Fibroblast of mammary gland (primary cell): ENCODE measurements at places on chromosomes 1 and 21.

DNA sequence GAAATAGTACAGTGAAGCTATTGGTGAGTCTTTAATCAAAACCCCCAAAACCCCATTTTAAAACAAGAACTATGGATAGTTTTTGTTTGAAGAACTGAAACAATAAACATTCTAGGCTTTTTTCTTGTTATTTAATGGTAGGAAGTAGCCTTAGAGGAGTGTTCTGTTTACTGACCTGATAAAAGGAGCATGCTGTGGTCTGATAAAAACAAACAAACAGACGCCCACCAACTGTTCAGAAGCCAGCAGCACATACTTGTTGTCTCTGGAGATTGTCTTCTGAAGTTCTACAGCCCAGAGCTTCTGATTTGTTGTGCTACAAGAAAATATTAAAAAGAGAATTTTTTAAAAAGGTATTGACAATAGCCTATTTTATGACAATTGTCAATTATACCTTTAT, 54.1 kb upstream of the CFAP298 start:
- no peak for DNase-seq

- no peak for DNase-seq
Observed at GRCh38 chr1:10519016-10519417, 44.3 kb downstream of the PEX14 start.

DNA sequence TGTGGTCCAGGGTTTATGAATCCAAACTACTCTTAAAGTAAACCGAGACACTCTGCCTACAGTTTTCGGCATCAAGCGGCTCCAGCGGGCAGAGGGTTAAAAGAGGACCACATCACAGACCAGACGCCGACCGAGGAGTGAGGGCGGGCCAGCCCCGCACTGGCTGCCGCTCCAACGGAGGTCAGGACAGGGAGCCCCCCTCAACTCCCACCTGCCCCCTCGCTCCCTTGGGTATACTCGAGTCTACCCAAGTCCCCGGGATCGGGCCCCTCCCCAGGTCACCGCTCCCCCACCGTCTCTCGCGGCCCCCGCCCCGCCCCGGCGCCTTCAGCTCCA, 312 bp downstream of the ARNT start:
- DNase-seq, result peak; percentile 56

DNA sequence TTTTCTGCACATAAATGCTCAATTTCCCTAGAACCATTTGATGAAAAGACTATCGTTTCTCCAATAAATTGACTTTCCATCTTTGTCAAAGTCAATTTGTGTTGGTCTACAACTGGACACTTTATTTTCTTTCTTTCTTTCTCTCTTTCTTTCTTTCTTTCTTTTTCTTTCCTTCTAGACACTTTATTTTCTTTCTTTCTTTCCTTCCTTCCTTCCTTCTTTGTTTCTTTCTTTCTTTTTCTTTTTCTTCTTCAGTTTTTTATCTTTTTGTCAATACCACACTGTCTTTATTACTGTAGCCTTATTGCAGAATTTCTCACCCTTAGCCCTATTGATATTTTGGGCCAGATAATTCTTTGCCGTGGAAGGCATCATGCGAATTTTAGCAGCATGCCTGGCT, 73.5 kb downstream of the FASLG start:
- no peak for DNase-seq

DNA sequence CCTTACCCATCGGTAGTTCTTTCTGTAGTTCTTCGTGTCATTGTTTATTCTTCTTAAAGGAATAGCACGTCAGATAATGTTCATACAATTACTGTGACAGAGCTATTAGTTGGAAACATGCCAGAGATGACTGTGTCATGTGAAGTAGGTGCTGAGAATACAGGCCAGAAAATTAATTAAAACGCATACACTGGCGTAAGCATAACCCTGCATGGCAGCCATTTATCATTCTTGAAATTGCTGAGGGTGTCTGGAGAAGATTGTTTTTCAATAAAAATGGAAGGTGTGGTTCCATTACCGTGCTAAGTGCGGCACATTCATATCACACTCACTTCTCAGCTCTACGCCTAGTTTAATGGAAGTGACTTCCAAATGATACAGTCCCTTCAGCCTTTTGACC, 7.8 kb downstream of the ETS2 start:
- no peak for DNase-seq

- no peak for DNase-seq
Observed at GRCh38 chr21:38196036-38196435, 60.8 kb upstream of the KCNJ15 start.

- DNase-seq, result no peak
Observed at GRCh38 chr1:25817840-25818501, 1.8 kb upstream of the MTFR1L start.

DNA sequence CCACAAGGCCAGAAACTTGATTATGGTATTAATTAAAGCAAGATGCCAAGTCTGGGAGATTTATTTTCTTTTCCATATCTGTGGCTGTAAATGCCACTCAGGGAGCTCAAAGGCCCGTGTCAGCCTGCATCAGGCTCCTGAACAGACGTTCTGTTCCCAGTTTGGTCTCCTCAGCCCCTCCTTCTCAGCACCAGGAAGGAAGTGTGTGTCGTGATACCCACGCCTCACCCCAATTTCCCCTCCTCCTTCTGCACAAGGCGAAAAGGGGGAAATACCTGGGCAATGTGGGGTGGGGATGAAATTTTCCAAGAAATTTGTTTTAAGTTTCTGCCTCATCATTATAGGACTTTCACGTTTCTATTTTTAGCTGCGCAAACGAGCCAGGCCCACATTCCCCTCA, 112.0 kb downstream of the SYF2 start:
- DNase-seq, result no peak

DNA sequence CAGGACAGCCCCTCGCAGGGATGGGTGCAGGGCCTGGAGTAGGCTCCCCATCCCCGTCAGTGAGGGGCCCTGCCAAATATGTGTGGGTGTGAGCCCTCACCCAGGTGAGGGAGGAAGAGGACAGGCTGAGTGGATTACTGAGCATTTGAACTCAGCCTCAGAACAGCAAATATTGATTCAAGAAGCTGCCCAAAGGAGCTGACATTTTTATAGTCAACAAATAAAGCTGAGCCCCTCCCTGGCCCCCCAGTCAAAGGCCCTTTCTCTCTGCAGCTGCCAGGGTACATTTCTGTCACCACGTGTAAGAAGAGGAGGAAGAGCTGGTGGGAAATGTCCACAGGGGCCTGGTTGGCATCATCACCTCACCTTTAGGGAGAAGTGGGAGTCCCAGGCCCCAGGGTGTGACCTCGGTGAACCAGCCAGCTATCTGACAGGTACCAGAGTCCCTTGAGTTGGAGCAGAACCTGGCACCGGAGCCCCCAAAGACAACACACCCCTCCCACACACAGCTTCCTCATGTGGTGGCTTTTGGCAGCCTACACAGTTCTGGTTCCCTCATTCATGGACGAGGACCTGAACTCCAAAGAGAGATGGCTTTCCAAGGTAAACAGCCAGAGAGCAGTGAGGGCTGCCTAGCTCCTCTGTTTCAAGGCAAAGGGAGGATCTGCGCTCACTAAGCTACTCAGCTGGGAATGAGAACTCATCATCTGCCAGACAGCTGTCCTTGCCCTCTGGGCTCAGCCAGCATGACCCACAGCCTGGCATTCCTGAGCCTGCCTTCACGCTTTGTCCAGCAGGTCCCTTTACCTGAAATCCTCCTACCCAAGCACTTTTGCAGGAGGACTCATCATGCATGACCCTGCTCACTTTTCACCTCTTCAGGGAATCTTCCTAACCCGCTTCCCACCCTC, 43.0 kb upstream of the TENT5C start:
- no peak for DNase-seq
